CD8-positive, alpha-beta memory T cell (primary cell): ENCODE measurements at places on chromosomes 3 and 15.
A peak's percentile ranks its signal among the peaks of the same experiment; 100 is the strongest.

GRCh38 chr3:127805026-127805753, 17.1 kb downstream of the MGLL start:
- DNase-seq: no peak

- DNase-seq: no peak
Measured at GRCh38 chr15:38242055-38242454, 10.6 kb upstream of the SPRED1 start.

GRCh38 chr3:128804017-128804810, 75.2 kb upstream of the ACAD9 start:
- DNase-seq: peak; percentile 22

- no peak for DNase-seq
Measured at GRCh38 chr3:126102530-126102951, 18.6 kb upstream of the SLC41A3 start.

DNA sequence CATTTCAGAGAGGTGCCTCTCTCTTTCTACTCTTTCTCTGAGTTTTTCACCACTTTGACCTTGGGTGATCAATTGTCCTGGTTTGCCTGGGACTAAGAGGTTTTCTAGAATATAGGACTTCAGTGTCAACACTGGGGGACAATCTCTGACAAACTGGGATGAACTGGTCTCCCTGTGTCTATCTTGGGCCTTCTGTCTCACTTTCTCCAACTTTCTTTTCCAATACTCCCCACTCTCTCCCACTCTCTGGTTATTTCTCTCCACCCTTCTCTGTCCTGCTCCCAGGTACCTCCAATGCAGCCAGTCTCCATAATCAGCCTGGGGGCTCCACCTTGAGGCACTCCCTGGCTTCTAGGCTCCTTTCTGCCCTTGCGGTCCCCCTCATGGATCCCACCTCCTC, 4.7 kb upstream of the ITGA11 start:
- no peak for DNase-seq

DNA sequence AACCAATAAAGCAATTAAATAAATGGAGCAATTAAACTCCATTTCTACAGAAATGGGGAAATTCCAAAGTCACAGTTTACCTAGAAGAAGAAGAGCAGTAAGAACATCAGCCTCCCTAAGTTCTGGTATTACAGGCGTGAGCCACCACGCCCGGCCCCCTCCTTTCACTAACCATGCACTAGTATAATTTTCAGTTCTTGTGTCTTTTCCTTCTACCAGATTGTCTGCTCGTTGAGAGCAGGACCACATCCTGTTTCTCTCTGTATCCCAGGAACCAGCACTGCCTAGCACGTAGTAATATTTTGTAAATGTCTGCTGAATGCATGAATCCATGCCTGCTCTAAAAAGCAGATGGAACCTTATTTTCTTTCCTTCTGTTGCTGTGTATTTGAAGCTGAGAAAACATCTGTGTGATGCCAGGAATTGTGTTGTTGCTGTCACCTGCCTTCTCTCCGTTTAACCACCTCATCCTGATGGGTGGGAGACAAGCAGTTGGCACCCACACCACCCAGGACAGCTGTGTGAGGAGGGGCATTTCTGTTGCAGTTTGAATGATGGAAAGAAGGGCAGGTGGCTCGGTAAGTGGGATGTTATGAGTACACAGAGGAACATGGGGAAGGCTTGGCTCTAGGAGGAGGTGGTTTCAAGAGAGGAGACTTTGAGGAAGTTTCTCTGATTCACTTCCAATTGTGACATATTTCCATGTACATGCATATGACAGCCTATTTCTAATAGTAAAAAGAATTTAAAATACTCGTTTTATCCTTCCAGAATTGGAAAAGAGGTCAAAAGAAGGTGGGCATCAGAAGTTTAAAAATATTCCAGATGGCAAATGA, 30.1 kb downstream of the PXYLP1 start:
- DNase-seq: no peak

GRCh38 chr3:37465174-37465573, 290.8 kb upstream of the LRRFIP2 start:
- DNase-seq: no peak

DNA sequence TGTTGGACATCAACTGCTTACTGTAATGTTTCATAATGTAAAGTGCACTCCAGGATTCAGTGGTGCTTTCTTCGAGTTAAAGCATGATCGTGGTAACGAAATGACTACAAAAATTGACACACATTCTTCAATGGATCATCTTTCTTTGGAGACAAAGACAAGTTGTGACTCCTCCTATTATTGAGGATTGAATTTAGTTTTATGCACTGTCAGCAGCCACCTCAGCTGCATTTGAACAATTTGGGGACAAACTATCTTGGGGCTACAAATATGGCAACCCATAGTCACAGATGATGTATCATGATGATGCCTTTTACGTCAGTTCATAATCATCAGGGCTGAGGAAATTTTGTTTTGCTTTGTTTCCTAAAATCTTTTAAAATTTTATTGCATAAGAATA, 140.2 kb upstream of the ICE2 start:
- DNase-seq: no peak

DNA sequence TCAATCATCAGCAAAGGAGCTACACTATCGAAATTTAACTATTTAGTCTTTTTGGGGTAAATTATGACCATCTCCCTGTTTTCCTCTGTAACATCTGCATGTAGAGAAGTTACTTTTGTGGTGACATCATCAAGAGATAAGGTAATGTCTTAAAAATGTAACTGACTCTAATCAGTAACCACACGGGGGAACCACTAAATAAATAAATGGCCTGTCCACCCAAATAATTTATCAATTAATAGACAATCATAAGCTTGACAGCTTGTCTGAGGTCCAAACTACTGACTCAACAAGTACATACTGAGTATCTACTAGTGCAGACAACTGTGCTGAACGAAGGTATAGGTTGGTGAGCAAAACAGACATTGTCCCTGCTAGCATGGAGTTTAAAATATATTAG, 219.3 kb downstream of the SLC9A9 start:
- no peak for DNase-seq

DNA sequence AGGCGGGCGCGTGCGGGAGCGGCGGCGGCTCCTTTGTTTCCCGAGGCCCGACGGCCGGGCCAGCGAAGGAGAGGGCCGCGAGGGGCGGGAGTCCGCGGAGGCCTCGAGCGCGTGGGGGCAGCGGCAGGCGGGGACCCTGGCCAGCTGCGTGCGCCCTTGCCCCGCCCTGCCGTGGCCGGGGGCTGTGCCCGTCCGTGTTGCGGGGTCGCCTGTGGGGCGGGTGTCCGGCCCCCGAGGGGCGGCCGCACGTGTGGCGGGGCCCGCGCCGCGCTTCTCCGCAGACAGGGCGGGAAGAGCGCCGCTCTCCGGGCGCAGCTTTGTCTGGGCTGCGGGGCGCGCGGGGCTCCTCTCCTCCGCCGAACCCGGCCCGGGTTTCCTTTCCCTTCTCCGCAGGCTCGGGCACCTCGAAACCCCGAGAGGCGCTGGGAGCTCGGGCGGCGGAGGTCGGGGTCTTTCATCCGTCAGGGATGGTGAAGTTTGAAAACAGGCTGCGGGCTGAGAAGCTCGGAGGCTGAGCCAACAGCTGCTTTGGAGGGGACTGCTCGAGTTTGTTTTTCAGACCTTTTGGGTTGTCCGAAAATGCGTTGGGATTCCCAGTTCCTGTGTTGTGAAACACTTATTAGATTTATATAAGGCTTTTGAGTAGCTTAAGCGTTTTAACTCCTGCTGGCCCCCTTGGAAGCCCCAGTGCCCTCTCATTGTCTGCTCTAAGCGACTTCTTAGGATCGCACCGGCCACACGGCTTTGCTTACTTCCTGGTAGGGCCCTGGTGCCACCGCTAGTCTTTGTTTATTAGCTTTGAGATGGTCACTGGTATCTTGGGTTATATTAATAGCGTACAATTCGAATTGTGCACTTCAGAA, 817 bp downstream of the USP3 start:
- DNase-seq: peak; percentile 29

DNA sequence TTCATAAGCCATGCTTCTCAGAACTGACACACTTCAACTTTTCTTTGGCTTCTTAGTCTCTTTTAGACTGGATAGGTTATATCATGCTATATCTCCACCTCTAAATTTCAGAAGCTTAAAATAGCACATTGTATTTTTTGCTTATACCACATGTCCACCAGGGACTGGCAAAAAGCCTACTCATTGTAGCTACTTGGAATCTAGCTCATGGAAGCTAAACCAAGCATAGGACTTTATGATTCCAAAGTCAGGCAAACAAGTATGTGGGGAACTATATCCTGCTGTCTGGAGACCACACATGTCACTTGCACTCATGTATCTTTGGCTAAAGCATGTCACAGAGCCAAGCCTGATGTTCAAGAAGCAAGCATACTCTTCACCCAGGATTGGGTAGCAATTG, 245.0 kb upstream of the RASGRP1 start:
- no peak for DNase-seq

GRCh38 chr3:10835406-10835805, 19.4 kb downstream of the SLC6A11 start:
- DNase-seq: no peak

- no peak for DNase-seq
Measured at GRCh38 chr3:39022286-39022630, 29.5 kb downstream of the SCN11A start.

DNA sequence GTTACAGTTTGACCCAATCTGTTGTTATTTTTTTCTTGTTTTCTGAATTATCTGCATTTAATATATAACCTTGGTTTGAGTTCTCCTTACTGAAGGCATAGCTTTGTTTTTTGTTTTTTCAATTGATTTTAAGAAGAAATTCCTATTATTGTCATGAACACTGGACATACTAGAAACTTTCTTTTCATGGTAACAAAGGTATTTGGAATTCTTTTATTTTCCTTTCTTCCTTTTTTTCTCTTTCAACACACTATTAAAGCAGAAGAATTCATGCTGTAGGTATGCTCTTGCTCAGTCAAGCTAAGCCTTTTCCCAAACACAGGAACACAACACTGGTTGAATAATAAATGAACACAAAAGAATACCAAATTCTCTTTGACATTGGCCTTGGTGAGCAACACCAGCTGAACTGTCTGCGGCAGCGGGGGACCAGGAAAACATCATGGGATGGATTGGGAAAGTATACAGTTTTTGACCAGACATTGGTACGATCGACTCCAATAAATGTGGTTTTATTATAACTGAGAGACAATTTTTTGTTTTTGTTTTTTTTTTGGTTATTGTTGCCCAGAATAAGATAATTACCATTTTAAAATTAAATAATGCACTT, 23.1 kb downstream of the U2SURP start:
- DNase-seq: no peak

DNA sequence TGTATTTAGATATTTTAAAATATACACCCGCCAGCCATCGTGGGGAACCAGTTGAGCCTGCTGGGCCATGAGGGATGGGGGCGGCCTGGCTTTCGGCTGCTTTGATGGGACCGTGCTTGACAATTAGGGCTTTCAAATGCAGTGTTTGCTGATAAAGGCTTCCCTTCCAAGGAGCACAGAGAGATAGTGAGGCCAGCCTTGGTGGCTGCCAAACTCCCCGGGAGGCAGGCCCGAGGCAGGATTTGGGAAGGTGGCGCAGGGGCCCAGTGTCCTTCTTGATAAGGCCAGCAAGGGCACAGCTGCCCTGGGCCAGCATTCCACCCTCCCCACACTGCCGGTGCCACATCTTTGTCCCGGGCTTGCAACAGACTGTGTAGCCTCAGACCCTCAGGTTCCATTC, 75.6 kb downstream of the LINGO1 start:
- no peak for DNase-seq

- no peak for DNase-seq
Measured at GRCh38 chr3:14120111-14120920, 4.4 kb downstream of the CHCHD4 start.

- no peak for DNase-seq
Measured at GRCh38 chr3:197366301-197367044, 68.1 kb upstream of the DLG1 start.

DNA sequence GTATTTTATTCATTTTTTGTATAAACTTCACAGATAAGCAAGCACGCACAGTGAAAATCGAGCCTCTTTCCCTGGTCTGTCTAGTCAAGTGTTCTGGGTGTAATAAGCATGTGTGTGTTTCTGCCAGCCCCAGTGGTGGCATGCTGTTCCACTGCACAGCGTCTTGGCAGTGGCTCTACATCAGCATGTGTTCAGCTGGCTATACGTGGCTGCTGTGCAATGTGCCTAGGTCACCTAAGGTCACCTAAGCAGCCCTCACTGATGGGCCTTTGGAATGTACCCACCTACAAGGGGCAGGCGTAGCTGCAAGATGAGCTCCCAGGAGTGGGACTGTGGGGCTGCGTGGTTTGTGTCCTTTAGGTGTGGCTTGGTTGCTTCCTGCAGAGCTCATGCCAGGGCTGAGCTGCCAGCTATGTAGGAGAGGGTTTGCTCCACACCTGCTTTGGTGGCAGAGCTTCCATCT, 4.9 kb downstream of the LIMD1 start:
- no peak for DNase-seq

DNA sequence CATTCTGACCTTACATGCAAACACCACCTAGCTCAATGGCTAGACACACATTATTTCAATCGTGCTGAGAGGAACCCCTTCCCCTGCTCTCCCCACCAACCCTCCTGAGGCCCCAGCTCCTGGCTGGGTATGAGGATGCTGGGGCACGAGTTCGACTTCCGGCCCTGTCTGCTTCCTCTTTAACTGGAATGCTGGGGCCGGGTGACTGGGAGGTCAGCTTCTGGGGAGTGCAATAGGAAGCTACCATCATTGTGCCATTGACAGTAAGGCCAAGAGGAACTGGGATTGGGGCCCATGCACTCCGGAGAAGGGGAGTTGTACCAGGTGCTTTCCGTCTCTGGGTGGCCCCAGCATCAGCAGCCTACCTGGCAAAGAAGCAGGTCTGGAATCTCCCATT, 15.6 kb upstream of the TLE3 start:
- DNase-seq: no peak

DNA sequence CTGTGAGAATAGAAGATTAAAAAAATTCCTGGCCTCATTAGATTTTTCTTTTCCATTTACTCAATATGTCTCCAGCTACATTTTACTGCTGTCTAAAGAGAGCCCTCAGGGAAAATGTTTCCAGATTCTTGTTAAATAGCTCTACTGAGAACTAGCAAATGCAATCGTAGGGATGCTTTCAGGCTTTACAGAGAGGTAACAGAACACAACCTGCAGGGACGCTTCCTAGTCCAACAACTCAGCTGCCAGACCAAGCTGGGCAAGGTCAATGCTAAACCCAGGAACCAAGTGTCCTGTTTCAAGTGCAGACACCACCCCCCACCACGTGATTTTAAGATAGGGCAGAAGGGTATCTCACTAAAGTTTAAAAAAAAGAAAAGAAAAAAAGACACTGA, 25.2 kb downstream of the ARHGEF3 start:
- no peak for DNase-seq
